Stomach (tissue), 19 donors: ENCODE measurements at places on chromosomes 3 and 15.

DNA sequence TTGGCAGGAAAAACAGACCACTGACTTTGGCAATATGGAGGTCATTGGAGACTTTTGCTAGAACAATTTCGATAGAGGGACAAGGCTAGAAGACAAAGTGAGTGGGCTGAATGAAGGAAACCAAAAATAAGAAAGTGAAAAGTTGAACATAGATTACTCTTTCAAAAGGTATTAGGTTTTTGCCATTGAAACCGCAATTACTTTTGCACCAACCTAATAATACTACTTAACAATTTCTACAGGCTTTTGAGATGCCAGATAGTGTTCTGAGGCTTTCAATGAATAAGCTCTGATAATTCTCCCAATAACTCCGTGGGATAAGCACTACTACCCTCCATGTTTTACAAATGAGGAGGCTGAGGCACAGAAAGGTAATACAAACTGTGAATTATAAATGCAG lies 85.0 kb downstream of the MDFIC2 start:
- no peak for DNase-seq

DNA sequence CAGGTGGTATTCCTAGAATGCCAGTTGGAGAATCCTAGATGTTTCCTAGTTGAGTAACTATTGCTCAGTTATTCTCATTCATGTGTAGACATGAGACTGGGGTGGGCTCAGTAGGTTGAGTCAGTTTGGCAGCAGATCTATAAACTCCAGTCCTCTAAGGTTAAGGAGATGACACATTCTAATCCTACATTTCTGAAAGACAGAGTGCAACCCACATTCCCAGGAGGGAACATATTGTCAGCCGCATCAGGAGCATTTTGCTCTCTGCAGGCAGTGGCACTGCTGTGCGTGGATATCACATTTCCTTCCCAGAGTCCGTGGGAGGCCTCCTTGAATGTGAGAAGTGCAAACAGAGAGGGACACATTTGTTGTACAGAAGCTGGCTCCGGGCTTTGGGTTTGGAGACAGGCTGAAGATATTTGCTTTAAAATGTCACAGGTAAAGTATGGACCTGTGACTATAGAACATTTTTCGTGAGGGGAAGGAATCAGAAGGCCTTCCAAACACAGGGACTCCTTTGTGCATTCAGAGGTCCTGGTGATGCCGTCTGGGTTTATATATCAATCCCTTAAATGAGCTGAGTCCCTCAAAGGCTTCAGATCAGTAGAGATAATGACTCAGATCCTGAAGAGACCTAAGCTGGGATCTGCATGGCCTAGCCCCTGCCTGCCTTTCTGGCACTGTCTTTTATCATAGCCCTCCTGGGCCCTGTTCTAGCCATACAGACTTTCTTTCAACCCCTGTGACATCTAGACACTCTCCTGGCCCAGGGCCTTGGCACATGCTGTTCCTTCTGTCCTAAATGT lies 156.5 kb downstream of the CADPS start:
- DNase-seq = no peak

DNA sequence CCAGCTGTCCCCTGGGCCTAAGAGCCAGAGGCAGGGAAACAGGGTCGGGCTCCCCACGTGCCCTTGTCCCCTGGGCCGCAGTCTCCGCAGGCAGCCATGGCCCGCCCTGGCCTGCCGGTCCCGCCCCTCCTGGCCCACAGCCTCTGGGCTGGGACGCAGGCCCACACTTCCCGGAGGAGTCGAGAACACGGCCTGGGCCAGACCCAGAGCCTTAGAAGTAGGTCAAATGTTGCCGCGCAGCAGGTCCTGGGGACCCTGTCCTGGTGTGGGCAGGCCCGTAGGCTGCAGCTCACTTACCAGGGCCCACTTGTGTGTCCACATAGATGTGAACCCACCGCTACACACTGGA lies 4.3 kb upstream of the MYL3 start:
- peak; percentile 83 for DNase-seq

DNA sequence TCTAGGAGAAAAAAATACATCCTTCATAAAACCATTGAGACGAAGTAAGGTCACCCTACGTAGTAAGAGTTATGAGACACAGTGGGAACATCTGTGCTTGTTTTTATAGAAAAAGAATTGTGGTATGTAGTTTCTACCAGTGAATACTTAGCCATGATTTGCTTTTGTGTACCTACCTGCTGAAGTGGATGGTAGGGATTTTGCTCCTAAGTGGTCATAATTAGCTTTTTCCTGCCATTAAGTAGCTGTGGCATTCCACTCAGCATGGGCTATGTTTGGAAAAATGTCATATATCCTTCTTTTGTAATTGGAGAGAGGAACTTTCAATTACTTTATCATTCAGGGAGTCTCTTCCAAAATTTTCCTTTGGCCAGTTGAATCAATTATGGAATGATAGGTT lies 63.7 kb downstream of the CHD2 start:
- DNase-seq = no peak

DNA sequence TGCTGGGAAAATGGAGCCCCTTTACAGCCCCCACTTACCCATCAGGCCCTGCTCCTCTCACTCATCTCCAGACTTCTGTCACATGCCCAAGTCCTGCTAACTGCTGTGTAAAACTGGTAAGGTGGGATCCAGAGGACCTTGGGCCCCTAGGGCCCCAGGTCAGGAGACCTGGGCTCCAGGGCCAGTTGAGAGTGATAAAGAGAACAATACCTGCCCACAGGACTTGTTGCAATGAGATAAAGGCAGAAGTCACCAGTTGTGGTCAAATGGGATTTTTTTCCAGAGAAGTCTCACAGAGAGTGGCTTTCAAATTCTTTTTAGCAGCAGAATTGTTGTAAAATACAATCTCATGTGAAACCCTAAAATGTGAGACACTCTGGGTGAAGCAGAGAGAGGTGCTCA lies 753 bp downstream of the FURIN start:
- no peak for DNase-seq

DNA sequence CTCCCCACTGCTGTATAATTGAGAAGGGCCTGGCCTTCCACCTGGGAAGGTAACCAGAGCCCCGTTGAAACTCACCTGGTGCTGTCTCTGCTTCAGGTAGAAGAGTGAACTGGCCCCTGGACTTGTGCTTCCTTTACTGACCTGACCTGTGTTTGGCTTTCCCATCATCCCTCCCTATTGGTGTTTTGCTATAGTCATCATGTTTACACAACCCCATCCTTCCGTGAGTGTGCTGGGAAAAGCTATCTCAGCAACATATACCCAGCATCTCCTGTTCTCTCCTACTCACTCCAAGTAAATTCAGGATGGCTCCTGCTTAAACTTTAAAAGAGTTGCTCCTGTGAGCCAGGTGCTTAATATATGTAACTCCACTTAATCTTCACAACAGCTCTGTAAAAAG lies 77.2 kb upstream of the TSC22D2 start:
- DNase-seq = no peak

DNA sequence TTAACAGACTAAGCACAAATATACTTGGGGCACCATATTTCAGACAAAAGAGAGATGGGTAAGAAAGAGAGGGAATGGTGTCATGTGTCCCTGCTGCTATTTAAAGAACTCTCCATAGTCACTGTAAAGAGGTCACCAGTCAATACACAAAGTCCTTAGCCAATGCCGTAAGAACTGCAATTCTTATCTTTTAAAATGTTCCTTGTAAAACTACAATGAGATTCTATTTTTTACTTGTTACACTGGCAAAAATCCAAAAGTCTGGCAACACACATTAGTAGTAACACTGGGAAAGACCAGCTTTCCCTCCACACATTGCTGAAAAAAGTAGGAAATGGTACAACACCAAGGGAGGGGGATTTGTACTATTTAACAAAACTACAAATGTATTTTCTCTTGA lies 189.4 kb downstream of the TBC1D5 start:
- peak; percentile 23 for DNase-seq

DNA sequence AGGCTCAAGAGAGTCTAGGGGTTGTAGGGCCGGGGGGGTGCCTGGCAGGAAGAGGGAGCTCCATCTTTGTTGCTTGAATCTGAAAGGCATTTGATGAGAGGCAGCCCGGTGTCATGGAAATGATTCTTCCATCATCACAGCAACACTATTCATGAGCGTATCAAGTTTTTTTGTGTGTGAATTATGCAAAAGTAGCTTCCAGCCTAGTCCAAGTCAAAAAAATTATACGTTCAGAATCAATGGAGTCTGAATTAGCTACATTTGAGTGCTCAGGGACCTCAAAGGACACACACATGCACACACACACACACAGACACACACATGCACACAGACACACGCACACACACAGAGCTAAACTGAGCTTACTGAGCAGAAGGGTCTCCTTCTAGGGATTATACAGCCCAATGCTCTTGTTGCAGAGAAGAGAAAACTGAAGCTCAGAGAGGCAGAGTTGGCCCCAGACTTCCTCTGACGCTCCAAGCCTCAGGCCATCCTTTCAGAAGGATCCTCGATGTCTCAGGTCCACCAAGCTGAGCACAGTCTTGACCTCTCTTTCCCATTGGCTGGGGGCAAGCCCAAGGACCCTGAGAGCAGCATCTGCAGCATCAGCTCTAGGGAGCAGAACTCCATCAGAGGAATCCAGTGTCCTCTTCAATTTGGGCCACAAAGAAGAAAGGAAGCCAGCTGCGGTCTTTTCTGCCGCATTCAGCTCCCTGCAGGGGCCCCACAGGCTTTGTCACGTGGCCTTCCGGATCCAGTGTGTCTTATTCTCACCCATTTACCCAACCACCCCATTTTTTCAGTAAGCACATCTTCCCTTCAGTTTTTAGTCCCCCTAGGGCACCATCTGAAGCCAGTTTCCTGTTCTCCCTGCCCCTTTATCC lies 228.0 kb downstream of the UACA start:
- DNase-seq = no peak

DNA sequence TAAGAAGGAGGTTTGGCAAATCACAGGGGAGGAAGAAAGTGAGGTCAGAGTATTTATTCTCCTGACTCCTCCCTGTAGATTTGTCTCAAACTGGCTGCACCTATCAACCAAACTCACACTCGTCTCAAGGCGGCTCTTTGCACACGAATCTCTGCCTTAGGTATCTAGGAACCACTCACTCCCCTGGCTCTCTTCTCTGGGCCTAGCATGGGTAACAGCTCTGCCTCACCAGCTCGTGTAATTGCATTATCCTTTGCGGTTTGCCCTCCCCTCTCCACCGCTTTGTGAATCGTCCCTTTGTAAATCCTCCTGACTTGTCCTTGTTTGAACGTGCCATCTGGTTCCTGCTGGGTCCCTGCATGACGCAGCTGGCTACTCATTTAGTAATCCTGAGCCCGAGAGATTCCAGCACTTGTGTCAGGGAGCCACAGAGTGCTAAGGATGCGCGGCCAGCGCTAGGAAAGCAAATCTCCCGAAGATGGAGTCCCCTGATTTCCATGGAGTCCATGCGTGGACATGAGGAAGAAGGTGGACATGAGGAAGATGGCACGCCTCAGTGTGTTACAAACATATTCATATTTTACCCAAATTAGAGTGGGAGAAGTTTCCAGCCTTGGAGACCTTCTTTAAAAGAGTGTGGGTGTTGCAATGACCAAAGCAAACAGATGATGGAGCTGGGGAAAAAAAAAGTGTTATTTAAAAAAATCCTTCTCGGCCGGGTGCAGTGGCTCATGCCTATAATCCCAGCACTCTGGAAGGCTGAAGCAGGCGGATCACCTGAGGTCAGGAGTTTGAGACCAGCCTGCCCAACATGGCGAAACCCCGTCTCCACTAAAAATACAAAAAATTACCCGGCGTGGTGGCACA lies 26.7 kb downstream of the NRROS start:
- DNase-seq = peak; percentile 53

GRCh38 chr15:50017522-50017921 lies 101.5 kb downstream of the ATP8B4 start:
- no peak for DNase-seq

GRCh38 chr15:75091814-75092213 lies 68.4 kb downstream of the PPCDC start:
- DNase-seq = no peak

DNA sequence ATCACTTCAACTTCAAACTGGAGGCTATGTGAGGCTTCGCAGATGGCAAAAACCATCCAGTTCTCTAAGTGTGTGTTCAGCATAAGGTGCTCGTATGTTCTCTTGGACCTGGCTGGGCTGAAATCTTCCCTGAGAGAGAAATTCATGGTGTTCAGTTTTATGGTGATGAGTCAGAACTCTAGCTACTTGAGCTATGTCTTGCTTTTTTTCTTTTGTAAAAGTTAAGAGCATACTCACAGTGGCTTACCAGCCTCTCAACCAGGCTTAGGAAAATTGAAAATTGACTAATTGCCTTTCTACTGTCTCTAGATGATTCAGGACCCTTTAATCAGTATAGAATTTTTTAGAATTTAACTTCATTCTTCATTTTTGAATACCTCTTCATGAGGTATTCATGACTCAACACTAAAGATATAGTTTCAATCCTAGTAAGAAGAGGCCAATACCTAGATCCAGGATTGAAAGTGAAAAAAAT lies 617.5 kb downstream of the TBL1XR1 start:
- no peak for DNase-seq

GRCh38 chr3:62369476-62369743 lies 3.9 kb downstream of the FEZF2 start:
- no peak for DNase-seq

DNA sequence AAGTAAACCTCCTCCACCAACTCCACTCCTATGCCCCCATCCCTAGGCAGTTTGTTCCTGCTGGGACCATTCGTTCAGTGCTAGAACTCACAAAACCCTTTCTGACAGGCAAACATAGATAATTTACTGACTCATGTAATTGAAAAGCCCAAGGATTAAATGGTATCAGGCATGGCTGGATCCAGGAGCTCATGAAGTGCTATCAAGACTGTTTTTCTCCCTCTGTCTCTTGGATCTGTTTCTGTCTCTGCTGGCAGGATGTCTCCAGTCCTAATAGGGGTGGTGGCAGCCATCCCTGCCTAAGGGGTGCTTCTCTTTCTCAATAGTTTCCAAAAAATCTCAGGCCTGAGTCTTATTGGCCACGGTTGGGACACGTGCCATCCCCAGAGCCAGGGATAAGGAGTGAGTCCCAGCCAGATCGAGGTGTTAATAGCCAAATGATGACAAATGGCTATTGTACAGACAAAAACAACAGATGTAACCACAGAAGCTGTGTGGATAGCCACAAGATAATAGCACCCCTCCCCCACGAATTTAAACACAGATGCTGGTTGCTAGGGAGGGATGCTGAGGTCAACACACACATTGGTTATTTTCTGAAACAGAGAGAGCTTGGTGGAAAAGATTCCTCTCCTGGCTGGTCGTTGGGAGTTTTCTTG lies 168.6 kb downstream of the SHQ1 start:
- no peak for DNase-seq
